DMS153 (cell line): ENCODE measurements at places on chromosomes 2 and 18.

GRCh38 chr2:37720533-37721200, 49.2 kb upstream of the CDC42EP3 start:
- DNase-seq: no peak

DNA sequence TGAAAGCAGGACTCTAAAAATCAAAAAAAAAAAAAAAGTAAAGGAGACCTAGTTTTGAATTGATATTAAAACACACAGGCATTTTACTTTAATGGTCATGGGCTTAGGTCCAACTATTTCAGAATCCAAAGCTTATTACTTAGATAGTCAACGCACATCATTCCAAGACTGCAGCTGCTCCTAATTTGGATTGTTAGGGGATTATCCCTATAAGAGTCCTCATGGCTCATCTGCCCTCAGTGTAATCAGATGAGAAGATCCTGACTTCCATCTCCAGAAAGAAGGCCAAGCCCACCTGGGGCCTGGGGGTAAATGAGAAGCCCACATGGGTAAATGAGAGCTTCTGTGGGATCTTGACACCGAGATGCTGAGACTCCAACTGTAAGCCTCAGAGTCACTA, 424.2 kb downstream of the NRXN1 start:
- DNase-seq: no peak

- peak; percentile 37 for DNase-seq
These were observed 142.1 kb downstream of the SLC4A10 start for GRCh38 chr2:161766334-161766733.

DNA sequence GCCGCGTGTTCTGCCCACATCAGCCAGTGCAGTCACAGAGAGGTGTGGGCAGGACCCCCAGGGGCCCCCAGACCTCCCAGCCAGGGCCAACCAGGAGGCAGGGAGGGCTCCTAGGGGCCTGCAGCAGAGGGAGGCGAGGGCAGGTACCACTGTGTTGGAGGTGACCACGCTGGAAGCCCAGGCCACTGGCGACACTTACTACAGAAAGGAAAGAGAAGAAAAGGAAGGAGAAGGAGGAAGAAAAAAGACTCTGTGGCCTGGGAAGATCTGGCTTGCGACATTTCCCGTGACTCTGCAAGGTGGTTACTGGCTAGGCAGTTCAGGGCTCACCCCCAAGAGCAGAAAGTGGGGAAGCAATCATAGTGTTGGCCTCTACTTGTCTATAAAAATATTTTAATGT, 98.1 kb upstream of the BCL2L11 start:
- DNase-seq: no peak

DNA sequence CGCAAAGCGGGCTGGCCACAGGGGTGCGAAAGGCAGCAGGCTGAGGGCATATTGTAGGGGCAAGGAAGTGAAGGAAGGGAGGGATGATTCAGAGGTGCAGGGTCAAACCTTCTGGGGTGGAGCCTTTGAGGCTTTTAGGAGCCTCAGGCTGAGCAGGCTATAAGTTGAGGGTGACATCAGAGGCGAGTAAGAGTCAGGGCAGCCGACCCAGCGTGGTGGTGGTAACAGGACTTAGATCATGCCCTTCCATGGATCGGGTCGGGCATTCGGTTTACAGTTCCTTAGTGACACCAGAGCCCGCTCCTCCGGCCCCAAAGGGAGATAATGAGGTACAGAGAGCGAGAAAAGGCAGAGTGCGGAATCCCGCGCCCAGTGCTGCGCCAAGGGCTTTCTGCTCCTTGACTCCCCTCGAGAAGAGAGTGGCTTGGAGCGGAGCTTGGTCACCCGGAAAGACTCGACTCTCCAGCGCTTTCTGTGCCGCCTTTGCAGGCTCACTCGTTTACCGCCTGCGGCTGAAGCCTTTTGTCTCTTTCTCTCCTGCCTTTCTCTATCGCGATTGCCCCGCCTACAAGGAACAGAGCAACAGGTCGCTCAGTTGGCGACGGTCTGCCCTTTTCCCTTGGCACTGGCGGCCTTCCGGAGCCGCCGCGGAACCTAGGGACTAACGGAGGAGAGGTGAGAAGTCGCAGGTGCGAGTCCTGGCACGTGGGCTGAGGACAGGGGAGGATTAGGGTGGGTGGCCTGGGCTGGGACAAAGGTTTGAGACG, 720 bp downstream of the LBX2 start:
- no peak for DNase-seq

GRCh38 chr2:118718921-118719320, 128.5 kb downstream of the EN1 start:
- DNase-seq: no peak

DNA sequence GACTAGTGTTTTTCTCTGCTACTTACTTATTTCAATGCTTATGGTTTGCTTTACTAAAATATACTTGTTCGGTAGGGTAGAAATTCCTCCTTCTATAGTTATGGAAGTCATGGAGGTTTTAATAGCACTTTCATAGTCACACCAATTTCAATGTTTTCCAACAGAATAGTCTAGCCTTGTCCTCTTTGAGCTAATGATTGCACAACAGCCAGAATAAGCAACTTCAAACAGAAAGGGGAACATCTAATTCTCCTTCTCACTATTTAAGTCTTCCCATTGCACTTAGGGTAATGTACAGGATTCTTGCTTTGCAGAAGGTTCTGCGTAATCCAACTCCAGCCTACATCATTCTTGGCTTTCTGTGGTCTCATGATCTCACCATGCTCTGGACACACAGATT, 287.7 kb upstream of the GCFC2 start:
- DNase-seq: no peak

- no peak for DNase-seq
These were observed 39.2 kb upstream of the RASGRP3 start for GRCh38 chr2:33437297-33437696.

GRCh38 chr2:96887493-96888012, 17.7 kb upstream of the SEMA4C start:
- DNase-seq: no peak

DNA sequence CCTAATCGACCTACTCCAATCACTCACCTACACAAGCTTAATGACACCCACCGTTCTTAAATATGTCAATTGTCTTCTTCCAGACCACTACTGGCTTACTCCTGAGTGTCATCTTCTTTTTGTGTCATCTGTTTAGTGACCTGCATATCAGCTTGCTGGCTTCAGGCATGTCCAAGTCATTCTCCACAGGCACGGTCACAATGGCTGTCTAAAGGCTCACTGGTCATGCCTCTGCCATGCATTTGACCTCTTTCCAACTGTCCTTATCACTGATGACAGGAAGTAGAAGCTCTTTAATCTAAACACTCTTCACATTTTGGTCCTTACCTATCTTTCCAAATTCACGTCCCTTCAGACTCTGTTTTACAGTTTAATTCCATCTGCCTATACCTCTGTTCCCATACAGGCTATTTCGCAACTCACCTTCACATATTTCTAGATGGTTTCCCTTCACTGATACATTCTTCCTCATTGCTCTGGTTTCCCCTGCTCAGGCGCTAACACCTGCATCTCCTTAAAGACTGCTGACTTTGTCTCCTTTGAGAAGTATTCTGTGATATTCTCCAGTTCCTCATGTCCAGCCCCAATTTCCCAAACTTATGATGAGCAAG, 217.5 kb downstream of the TRIB2 start:
- DNase-seq: no peak

GRCh38 chr2:26723991-26724750, 31.6 kb downstream of the KCNK3 start:
- no peak for DNase-seq

DNA sequence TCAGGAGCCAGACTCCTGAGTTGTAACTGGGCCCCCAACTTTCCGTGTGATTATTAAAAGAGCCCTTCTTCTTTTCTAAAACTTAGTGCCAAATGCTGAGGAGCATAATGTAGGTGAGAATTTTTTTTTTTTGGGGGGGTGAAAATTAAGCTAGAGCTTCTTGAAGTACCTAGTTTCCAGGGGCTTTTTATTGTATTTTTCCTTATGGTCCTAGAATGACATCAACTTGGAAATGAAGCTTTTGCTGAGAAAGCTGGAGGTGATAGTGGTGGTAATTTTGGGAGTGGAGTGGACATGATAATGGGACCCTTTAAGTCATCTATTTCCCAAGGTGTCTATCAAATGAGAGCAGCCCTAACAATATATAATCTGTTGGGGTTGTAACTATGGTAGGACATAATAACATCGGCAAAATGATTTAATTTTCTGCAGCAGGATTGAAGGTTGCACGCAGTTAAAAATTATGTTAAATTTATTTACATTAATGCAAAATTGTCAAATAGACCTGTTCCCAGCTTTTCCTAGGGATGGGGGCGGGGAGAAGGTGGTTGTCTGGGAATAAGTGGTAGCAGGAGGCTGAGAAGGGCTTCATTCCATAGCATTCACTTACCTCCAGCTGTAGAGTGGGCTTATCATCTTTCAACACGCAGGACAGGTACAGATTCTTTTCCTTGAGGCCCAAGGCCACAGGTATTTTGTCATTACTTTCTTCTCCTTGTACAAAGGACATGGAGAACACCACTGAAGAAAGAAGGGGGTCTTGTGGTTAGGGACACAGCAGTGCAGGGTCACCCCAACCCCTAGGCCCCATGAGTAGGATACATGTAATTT, 5.7 kb downstream of the IL1B start:
- no peak for DNase-seq

- DNase-seq: no peak
These were observed 573.7 kb upstream of the NXPH2 start for GRCh38 chr2:139353874-139354273.

GRCh38 chr2:51145761-51146160, 113.8 kb upstream of the NRXN1 start:
- DNase-seq: no peak

GRCh38 chr2:73415906-73416305, 30.3 kb downstream of the ALMS1 start:
- no peak for DNase-seq

DNA sequence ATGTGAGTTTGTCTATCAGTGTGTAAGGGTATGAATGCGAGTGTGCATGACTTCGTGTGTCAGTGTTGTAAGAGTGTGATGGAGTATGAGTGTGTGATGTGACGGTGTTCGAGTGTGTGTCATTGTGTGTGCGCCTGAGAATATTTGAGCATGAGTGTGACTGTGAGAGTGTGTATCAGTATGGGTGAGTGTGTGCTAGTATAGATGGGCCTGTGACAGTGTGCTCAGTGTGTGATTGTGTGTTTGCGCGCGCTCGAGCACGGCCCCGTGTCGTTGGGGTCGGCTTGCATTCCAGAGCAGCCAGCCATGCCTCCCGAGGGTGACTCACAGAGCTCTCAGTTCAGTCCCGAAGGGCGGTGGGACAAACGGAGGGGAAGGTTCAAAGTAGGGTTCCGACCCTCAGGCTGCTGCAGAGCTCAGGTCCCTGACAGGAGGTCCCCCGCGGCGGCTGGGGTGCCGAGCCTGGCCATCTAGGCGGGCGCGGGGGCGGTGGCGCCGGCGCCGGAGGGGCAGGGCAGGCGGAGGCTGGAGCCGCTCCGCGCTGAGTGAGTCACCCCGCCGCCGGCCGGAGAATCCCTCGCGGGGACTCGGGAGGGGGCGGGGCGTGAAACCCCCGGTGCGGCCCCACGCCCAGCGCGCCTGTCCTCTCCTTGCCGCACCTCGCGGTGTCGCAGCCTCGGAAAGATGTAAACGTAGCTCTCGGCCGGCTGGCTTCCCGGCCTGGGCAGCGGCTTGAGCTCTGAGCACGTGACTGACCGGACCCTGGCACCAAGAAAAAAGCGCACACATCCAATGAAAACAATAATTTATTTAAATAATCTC, 3.8 kb downstream of the DLX2 start:
- no peak for DNase-seq

GRCh38 chr2:159497256-159497655, 119.1 kb downstream of the BAZ2B start:
- DNase-seq: peak; percentile 64

- no peak for DNase-seq
These were observed 57.6 kb downstream of the APOB start for GRCh38 chr2:20986024-20986939.

DNA sequence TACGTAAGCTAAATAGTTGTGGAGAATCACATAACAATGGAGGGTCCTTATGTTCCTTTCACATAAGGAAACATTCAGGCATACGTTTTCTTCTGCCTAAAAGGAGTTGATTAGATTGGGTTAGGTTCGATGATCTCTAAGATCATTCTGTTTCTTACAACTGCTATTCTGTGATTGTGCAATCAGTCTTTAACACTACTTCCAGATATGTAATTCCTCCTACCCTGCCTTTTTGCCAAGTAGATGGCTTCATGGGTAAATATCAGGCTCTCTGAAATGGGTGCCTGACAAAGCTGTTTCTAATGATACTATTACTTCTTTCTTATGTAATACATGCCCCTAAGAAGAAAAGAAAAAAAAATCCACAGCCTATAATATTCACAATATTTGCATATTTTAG, 321.5 kb downstream of the XIRP2 start:
- DNase-seq: no peak

- DNase-seq: peak; percentile 69
These were observed 4.2 kb upstream of the POU3F3 start for GRCh38 chr2:104849618-104850141.

GRCh38 chr2:137775529-137775928, 188.7 kb upstream of the HNMT start:
- no peak for DNase-seq

GRCh38 chr18:77135339-77136075, 2.9 kb upstream of the MBP start:
- DNase-seq: no peak

GRCh38 chr2:196703695-196704094, 64.2 kb downstream of the CCDC150 start:
- DNase-seq: no peak

GRCh38 chr2:110140401-110140800, 24.8 kb upstream of the MALL start:
- DNase-seq: no peak

GRCh38 chr2:238169708-238170251, 11.0 kb downstream of the ERFE start:
- no peak for DNase-seq

DNA sequence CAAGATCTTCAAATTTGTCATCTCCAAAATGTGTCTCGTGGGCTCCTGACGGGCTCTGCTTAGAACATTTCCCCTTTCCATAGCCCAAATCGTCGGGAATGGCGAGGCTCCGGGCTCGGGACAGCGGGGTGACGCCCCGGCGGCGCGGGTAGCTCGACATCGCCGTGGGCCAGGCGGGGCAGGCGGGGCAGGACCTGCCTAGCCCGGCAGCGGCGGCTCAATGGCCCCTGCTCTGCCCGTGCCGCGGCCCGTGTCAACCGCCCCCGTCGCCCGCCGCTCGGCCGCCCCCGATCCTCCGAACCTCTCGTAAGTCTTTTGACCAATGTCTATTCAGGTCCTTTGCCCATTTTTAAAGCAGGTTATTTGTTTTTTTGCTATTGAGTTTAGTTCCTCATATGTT, 111.2 kb downstream of the PMAIP1 start:
- no peak for DNase-seq

- DNase-seq: no peak
These were observed 22.5 kb downstream of the AQP12A start for GRCh38 chr2:240713928-240714746.
